ENCODE measurements at places on chromosomes 3 and 15.

GRCh38 chr3:126997455-126998038 lies 14.6 kb downstream of the PLXNA1 start:
- no peak for DNase-seq

DNA sequence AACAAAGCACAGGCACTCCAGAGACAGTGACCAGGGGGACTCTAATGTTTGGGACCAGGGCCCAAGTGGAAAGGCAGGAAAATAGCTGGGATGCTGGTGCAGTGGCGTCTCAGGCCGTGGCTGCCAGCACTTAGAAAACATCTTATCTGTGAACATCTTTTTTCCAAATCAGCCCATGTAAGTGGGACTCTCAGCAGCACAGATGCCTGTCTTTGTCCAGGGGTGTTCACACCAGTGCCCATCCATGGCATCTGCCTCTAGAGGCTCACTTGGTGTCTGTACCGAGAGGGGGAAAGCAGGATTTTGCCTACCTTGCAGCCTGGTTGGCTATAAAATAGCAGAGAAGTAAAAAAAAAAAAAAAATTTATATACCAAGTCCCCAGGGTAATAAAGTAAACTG lies 26.7 kb downstream of the SLC12A8 start:
- no peak for DNase-seq

DNA sequence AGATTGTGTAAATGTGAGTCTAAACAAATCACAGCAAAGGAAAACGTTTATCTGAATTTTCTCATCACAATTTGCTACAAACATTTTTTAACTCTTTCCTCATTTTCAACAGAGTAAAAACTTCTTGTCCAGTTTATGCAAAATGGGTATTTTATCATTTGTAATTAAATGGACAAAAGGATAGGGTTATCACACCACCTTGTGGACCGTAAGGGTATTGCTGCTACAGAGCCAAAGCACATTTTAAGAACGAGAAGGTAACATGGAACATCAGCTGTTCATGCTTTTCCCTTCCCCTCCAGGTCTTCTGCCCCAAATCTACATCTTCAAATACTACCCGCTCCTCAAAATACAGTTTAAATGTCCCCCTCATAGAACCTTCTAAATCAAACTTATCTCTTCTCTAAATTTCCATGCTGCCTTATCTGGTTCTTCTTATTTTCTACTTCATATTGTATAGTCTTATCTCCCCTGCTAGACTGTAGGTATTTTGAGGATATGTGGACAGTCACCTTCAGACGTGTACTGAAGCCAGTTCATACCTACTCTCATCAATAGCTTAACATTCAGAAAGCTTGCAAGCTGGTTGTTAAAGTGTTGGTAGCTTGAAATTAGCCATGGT lies 12.8 kb upstream of the SETMAR start:
- DNase-seq, result no peak

- no peak for DNase-seq
These were observed 269.0 kb upstream of the CRBN start for GRCh38 chr3:3448468-3448867.
